Endothelial cell (in vitro differentiated cells): ENCODE measurements at places on chromosomes 2 and 18. TPM values are rescaled to one million over a fixed set of nuclear protein-coding genes. Genes with fewer than 3 reads are reported as not detected.

CRYBA2 gene
- not detected for total RNA-seq

GRCh38 chr2:79855264-79856006 is 342.6 kb downstream of the CTNNA2 start:
- DNase-seq: peak; percentile 44
- H3K27ac ChIP-seq: no peak overlapping the region
- no peaks in the 10 kb centered on the region for H3K27me3 ChIP-seq
- H3K4me1 ChIP-seq: peaks cover 6% of the 10 kb centered on the region
- H3K36me3 ChIP-seq: no peaks in the 10 kb centered on the region
- no peak overlapping the region for H3K4me3 ChIP-seq

DSG2 gene
- 60.5 TPM for total RNA-seq

DNA sequence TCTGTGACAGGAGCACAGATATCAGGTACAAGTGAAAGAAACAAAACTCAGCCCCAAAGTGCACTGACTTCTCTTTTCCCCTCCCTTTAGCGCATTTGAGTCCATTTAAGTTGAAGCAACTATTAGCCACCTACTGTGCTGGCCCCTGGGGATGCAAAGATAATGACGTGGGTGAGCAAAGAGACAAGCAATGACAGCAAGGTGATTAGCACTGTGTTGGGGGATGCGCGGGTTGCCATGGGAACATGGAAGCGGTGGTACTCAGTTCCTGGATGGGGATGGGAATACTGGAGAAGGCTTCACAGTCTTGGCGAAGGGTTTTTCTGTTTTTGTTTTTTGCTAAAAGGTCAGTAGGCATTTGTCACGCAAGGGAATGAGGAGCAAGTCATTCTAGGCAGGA is 205.8 kb downstream of the LDLRAD4 start:
- no peak overlapping the region for H3K27ac ChIP-seq
- H3K4me1 ChIP-seq: peaks cover 30% of the 10 kb centered on the region
- H3K27me3 ChIP-seq: peaks cover 15% of the 10 kb centered on the region
- no peak for DNase-seq
- H3K4me3 ChIP-seq: no peak overlapping the region

DNA sequence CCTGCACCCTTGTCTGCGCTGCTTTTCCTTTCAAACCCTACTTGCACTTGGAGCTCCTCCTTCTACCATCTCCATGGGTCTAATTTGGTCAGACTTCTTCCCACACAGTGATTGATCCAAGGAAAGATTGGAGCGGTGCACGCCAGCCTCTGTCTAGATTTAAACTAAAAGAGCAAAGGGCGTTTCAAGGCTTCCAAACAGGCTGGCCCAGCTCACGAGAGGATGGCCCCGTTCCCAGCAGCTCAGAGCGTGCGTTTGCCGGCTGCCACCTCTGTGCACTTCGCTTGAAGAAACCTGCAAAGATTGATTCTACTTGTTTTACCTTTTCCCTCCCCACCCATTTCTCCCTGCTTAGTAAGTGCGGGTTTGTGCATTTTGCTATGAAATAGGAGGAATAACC is 78.8 kb upstream of the ALKAL2 start:
- H3K36me3 ChIP-seq: no peaks in the 10 kb centered on the region
- H3K27ac ChIP-seq: no peak overlapping the region
- no peak overlapping the region for H3K4me3 ChIP-seq
- peaks cover 3% of the 10 kb centered on the region for H3K27me3 ChIP-seq
- H3K4me1 ChIP-seq: no peaks in the 10 kb centered on the region

DNA sequence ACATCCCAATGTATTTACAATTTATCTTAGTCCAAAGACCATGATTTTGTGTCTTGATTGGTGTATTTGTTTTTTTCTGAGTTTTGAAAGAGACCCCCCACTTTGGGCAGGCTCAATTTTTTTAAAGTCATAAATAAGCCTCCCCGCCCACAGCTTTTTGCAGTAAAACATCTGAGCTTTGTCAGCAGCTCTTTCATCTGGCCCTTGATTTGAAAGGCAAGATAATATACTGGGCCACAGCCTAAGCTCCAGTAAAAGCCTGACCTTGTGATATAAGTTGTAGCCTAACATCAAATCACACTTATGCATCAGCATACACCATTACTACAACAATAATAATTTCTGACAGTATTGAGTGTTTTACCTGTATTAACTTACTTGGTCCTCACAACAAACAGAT is 51.3 kb upstream of the SERTAD2 start:
- DNase-seq: no peak
- no peaks in the 10 kb centered on the region for H3K27me3 ChIP-seq
- no peaks in the 10 kb centered on the region for H3K4me1 ChIP-seq
- no peaks in the 10 kb centered on the region for H3K36me3 ChIP-seq

XIRP2 gene
- total RNA-seq: 5.5 TPM

GRCh38 chr18:25019086-25019860 is 332.7 kb downstream of the ZNF521 start:
- peaks cover 14% of the 10 kb centered on the region for H3K4me1 ChIP-seq
- no peaks in the 10 kb centered on the region for H3K36me3 ChIP-seq
- no peak overlapping the region for H3K27ac ChIP-seq
- peaks cover 3% of the 10 kb centered on the region for H3K27me3 ChIP-seq

- H3K27me3 ChIP-seq: peaks cover 5% of the 10 kb centered on the region
- no peak overlapping the region for H3K27ac ChIP-seq
- H3K4me1 ChIP-seq: no peaks in the 10 kb centered on the region
- no peak overlapping the region for H3K4me3 ChIP-seq
These were observed 174.9 kb downstream of the VAPA start for GRCh38 chr18:10088734-10089133.

DNA sequence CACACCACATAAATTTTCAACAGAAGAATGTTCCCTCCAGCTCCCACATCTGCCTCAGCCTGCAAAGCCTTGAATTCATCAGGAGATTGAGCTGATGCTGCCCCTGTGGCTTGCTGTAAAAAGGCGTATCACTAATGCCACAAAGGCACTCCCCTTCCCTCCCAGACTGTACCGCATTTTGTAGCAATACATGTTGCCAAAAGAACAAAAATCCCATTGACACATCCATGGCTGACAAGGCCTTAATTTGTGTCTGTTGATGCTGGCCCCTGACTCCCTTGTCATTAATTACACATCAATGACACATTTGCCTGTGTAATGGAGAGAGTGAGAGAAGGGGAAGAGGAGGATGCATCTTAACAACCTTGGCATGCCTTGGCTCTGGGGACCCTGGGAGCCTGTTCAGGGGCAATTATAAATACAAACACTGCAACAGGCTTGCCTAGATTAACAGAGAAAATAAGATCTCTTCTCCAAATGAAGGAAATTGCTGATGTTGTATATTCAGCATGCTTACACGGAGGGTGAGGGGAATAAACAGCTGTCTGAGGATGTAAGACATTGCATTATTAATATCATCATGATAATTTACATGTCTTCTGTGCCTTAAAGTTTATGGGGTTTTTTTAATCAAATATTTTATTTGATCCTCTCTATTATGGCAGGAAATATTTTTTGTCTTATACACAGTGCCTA is 264.0 kb downstream of the SUCLG1 start:
- H3K4me3 ChIP-seq: no peak overlapping the region
- DNase-seq: no peak
- no peak overlapping the region for H3K27ac ChIP-seq
- H3K36me3 ChIP-seq: no peaks in the 10 kb centered on the region

DNA sequence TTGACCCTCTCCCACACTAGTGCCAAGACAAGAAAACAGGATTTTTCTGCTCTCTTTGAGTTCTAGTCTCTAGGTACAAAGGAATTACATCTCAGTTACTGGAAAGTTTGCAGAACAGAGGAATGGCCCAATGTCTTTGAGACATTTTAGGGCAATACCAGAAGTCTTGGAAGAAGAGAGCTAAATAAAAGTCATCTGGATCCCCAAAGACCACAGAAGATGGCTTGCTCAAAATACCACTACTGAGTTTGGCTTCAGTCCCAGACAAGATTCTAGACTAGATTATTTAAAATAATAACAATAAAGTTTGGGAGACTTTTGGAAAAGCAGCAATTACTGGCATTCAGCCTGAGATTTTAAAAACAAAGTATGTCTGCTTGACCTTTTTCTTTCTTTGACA is 61.9 kb upstream of the HK2 start:
- DNase-seq: no peak
- peaks cover 7% of the 10 kb centered on the region for H3K27me3 ChIP-seq
- H3K36me3 ChIP-seq: no peaks in the 10 kb centered on the region
- H3K4me3 ChIP-seq: no peak overlapping the region

IL1R2 gene
- not detected for total RNA-seq

GRCh38 chr2:14126846-14127245 is 505.7 kb upstream of the LRATD1 start:
- no peak for DNase-seq
- no peak overlapping the region for H3K27ac ChIP-seq
- no peak overlapping the region for H3K4me3 ChIP-seq
- no peaks in the 10 kb centered on the region for H3K4me1 ChIP-seq
- no peaks in the 10 kb centered on the region for H3K36me3 ChIP-seq

ANKAR gene
- 8.5 TPM for total RNA-seq

MC4R gene
- not detected for total RNA-seq

ITM2C gene
- 279 TPM for total RNA-seq

HOXD9 gene
- 0.56 TPM for total RNA-seq

- no peaks in the 10 kb centered on the region for H3K27me3 ChIP-seq
- no peak overlapping the region for H3K4me3 ChIP-seq
- DNase-seq: no peak
- H3K4me1 ChIP-seq: no peaks in the 10 kb centered on the region
- H3K27ac ChIP-seq: no peak overlapping the region
These were observed 295.8 kb downstream of the SP3 start for GRCh38 chr2:173669271-173669853.

GRCh38 chr18:48597110-48597509 is 58.3 kb downstream of the CTIF start:
- no peaks in the 10 kb centered on the region for H3K36me3 ChIP-seq
- peaks cover 6% of the 10 kb centered on the region for H3K27me3 ChIP-seq
- no peak overlapping the region for H3K27ac ChIP-seq

SOCS6 gene
- total RNA-seq: 23.7 TPM

GRCh38 chr2:205733648-205734047 is 51.3 kb downstream of the NRP2 start:
- peaks cover 27% of the 10 kb centered on the region for H3K4me1 ChIP-seq
- H3K4me3 ChIP-seq: no peak overlapping the region
- H3K36me3 ChIP-seq: peaks cover 50% of the 10 kb centered on the region
- DNase-seq: no peak
- peaks cover 6% of the 10 kb centered on the region for H3K27me3 ChIP-seq

CYBRD1 gene
- 10.1 TPM for total RNA-seq

- H3K36me3 ChIP-seq: no peaks in the 10 kb centered on the region
- DNase-seq: no peak
- no peak overlapping the region for H3K27ac ChIP-seq
These were observed 526.9 kb upstream of the FANCL start for GRCh38 chr2:58767828-58768714.

CTDP1 gene
- 34.2 TPM for total RNA-seq

TGFA gene
- total RNA-seq: 4.7 TPM

DNA sequence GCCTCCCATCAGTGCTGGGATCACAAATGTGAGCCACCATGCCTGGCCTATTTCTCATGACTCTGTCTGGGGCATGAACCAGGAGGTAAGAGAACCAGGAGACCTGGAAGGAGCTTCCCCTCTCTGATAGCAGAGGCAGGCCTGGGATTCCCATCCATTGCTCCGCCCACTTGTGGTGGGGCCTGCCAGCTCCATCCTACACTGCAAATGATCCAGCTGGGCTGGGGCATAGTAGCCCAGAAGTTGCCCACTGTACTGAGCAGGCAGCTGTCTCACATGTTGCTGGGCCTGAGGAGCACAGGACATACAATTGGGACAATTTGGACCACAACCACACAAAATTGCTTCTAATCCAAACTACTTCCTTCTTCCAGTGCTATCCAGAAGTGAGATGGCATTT is 91.0 kb downstream of the MARCHF4 start:
- no peaks in the 10 kb centered on the region for H3K36me3 ChIP-seq
- no peak for DNase-seq
- no peak overlapping the region for H3K4me3 ChIP-seq

BOK gene
- 110 TPM for total RNA-seq

GRCh38 chr18:3104190-3105054 is 91.5 kb upstream of the LPIN2 start:
- H3K36me3 ChIP-seq: no peaks in the 10 kb centered on the region
- no peaks in the 10 kb centered on the region for H3K27me3 ChIP-seq
- DNase-seq: no peak
- H3K27ac ChIP-seq: no peak overlapping the region

GPR39 gene
- 0.62 TPM for total RNA-seq

ASPRV1 gene
- 0.87 TPM for total RNA-seq

KIAA2012 gene
- total RNA-seq: 0.08 TPM

XDH gene
- total RNA-seq: 1.0 TPM

DNA sequence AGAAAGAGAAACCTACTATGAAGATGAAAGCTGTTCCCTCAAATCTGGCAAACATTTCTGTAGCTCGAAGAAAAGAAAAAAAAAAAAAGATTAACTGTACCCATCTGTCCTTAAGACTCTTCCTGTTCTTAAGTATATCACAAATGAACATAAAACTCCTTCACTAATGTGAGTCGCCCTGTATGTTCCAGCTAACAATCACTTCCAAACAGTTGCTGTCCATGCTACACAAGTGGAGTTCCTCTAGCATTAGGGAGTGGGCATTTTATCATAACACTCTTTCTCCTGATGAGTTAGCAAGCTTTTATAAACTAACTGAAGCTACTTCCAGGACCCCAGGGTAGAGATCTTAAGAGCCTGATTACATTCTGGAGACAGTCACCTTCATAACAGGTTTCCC is 5.8 kb downstream of the CUL3 start:
- H3K27me3 ChIP-seq: peaks cover 6% of the 10 kb centered on the region
- peak overlapping the region; percentile 0 for H3K27ac ChIP-seq
- no peak overlapping the region for H3K4me3 ChIP-seq
- H3K4me1 ChIP-seq: peaks cover 54% of the 10 kb centered on the region
- no peak for DNase-seq

UGT1A3 gene
- total RNA-seq: not detected

DNA sequence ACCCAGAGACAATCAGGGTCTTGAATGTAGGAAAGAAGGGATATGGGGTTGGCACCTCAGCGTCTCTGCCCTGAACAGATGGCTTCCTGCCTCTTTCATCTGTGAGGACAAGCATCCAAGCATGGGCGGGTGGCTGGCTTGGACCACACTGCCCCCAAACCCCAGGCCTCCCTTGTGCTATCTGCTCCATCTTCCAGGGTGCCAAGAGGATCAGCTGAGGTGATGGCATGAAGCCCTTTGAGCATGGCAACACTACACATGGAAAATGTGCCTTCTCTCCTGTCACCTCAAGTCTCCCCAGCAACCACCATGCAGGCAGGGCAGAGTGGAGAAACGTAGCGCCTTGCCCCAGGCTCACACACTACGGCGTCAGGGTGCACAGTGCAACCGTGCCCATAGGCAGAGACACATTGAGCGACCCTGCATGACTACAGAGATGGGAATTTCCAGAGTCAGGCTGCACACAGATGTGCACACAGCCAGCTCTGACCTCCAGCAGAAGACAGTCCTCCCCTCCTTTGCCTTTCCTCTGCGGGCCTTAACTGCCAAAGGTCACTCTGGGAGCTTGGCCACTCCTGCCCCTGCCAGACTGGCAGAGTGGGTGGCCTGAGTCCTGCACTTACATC is 1.5 kb downstream of the KCNIP3 start:
- no peak overlapping the region for H3K4me3 ChIP-seq
- peaks cover 15% of the 10 kb centered on the region for H3K27me3 ChIP-seq
- peaks cover 3% of the 10 kb centered on the region for H3K4me1 ChIP-seq
- no peak for DNase-seq

TPO gene
- 0.41 TPM for total RNA-seq

LAPTM4A gene
- 264 TPM for total RNA-seq
